Stimulated activated CD8-positive, alpha-beta memory T cell treated with anti-CD3 and anti-CD28 coated beads, Interleukin-15, amount 100 ng/mL, for 4 hours (primary cell): ENCODE measurements at places on chromosomes 3 and 15.

- DNase-seq, result no peak
These were observed 1105.8 kb downstream of the IGSF11 start for GRCh38 chr3:117928836-117929235.

GRCh38 chr3:100288288-100288894, 27.6 kb downstream of the TBC1D23 start:
- DNase-seq, result no peak

- DNase-seq, result no peak
These were observed 34.9 kb downstream of the PIK3R4 start for GRCh38 chr3:130711565-130712324.

GRCh38 chr15:69557707-69558409, 105.2 kb downstream of the RPLP1 start:
- DNase-seq, result no peak

GRCh38 chr3:143538577-143538981, 309.7 kb downstream of the SLC9A9 start:
- no peak for DNase-seq

DNA sequence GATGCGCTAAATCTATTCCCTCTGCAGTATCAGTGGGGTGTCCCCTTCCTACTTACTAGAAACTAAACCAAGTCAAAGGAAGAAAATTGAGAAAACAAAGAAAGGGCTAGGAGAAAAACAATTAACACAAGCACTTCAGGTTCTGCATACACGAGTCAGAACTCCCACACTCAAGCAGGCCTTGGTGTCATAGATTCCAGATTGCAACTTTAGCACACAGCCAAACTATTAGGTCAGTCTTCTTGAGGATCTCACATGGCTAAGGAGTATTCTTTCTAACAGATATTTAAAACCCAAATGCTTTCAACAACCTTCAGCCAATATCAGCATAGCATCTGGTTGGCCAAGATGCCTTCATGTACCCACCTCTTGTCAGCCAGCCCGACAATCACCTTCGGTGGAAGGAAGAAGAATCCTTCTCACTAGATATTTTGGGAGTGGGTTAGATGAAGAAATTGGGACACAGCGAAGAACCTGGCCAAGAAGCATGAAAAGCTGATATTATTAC, 340.0 kb downstream of the VPS13C start:
- no peak for DNase-seq

GRCh38 chr3:174540116-174540908, 318.8 kb upstream of the NAALADL2 start:
- no peak for DNase-seq
